ENCODE measurements at places on chromosomes 2 and 18.

DNA sequence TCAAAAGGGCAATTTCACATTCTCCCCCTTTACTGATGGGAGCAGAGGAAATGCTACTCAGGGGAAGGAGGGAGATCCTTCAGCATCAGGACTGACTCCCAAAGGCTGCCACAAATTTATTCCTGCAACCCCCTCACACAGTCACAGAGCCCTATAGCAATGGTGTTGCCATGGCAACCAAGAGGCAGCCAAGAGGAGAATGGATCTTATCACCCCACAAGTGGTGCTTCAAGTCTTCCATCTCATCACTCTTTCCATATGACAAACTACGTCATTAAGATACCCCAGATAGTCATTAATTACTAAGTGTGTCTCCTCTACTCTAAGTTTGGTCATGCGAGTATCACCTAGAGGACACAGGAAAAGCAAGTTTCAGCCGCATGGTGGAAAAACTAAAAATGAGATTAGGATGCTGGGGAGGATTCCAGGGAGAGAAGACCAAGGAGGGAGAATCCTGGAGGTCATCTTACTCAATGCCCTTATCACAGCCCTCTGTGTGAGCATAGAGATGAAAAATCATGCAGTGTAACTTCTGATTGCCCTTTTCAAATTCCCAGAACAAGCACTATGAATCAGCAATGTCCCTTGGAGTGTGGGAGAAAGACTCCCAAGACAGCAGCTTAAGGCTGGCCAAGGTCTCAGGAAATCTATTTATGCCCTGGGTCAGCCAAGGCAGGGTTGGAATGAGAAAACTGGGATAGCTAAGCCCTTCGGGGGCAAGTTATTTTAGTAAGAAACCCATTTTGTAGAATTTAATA, 885.7 kb upstream of the KLHL29 start:
- no peak for DNase-seq

DNA sequence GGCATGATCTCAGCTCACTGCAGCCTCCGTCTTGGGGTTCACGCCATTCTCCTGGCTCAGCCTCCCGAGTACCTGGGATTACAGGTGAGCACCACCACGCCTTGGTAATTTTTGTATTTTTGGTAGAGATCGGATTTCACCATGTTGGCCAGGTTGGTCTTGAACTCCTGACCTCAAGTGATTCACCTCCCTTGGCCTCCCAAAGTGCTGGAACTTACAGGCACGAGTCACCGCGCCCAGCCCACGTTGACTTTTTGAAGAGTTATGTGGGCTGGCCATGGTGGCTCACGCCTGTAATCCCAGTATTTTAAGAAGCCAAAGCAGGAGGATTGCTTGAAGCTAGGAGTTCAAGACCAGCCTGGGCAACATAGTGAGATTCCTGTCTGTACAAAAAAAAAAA, 20.8 kb downstream of the CCL20 start:
- no peak for DNase-seq

DNA sequence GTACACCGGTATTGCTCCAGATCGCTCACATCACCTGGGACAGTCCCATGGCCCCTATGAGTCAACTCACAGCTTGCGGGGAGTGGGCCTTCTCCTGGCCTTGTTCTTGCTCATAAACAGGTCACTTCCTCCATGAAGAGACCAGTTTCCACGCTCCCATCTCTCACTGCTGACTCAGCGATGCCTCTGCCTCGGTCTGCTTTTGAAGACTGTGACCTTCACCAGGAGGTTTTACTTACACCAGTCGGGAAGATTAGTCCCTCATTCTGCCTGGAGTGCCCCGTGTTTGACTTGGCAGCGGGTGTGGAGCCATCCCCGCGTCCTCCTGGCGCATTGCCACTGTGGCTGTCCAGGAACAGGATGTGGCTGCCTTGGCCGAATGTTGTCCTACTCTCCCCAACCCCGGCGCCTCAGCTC, 159.8 kb downstream of the RHBDD1 start:
- DNase-seq = no peak

GRCh38 chr2:191217580-191217979, 27.6 kb upstream of the MYO1B start:
- DNase-seq = no peak

- no peak for DNase-seq
Measured at GRCh38 chr2:207055257-207055656, 110.5 kb downstream of the KLF7 start.
